ENCODE measurements at places on chromosomes 5 and 9.

DNA sequence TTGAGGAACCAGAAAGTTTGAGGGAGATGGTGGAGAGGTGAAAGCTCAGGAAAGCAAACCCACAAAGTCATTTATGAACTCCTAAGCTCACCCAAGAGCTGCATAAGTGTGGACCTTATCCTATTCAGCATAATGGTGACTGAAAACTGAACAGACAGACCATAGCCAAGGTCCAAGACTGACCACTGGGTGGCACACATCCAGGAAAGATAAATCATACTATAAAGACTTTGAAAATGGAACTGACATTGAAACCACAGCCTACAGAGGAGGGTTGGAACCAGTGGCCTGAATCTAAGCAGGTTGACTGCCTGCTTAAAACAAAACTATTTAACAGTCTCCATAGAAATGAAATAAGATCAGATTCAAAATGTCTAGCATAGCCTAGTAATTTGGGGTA, 121.0 kb upstream of the RGS7BP start:
- no peak for DNase-seq

DNA sequence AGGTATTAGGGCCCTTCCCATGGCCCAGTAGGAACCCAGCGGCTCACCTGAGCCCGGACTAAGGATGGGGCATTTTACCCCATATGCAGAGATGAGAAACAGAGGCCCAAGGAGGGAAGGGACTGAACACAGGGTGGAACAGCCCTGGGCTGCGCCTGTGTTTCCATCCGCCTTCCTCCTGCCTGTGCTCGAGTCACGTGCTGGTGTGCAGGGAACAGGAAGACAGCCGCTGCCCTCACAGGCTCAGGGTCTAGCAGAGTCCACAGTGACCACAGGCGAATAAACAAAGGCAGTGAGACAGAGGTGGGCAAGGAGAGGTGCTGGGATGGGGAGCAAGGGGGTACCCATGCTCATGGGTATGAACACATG, 129.4 kb downstream of the C9orf50 start:
- no peak for DNase-seq

DNA sequence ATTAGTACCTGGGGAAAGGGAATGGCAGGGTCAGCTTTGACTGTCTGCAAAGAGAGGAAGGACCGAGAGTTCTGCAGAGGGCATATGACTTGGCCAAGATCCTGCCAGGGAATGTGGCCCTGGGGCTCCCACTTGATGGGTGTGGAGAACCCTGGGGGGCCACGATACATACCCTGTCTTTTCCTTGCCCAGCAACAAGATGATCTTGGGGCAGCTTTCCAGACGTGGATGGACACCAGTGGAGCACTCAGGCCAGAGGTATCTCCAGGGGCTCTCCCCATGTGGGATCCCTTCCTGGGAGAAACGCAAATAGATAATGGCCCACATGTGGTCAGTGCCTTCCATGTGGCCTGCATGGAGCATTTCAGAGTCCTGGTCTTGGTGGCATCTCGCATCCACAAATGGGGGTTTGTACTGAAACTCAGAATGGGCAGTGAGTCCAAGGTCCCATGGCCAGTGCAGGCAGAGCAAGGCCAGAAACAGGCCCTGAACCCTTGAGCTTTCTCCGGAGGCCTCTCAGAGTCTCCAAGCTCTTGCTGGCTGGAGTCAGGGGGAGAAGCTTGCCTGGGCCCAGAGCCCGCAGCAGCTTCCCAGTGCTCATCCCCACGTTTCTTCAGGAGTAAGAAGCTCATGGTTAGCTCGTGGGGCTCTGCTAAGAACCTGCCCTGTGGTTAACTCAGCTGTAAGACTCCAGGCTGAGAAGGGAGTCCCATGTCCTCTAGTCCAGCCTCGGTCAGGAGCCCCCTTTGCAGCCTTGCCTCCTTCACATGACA, 18.3 kb upstream of the ORM1 start:
- no peak for DNase-seq

GRCh38 chr5:109281136-109281690, 128.6 kb downstream of the PJA2 start:
- DNase-seq, result no peak

DNA sequence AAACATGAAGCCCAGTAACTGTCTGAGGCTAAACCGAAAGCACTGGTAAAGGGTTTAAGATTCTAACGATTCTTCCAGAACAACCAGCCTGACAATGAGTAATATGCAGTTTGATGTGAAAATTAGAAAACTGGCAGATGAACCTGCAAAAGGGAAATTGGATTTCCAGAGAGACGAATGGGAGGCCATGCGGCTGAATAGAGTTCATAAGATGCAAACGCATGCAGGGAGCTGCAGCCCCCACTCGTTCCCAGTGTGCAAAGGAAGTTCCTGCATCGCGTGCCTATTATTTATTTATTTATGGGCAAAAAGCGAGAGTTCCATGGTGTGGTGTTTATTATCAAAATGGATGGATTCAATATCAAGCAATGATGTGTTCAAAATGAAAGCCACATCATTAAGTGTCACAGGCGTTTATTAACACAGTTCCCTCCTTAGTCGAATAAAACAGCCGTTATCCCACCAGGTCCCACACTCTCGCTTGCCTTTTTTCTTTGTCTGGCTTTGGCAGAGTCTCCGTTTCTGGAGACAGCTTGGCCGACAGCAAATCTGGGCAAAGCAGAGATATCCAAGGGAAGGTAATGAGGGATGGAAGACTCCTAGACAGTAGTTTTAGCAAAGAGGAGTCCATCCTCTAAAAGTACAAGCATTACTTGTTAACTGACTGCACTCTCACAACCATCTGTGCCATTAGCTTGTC, 451.4 kb downstream of the KDM4C start:
- peak; percentile 18 for DNase-seq

DNA sequence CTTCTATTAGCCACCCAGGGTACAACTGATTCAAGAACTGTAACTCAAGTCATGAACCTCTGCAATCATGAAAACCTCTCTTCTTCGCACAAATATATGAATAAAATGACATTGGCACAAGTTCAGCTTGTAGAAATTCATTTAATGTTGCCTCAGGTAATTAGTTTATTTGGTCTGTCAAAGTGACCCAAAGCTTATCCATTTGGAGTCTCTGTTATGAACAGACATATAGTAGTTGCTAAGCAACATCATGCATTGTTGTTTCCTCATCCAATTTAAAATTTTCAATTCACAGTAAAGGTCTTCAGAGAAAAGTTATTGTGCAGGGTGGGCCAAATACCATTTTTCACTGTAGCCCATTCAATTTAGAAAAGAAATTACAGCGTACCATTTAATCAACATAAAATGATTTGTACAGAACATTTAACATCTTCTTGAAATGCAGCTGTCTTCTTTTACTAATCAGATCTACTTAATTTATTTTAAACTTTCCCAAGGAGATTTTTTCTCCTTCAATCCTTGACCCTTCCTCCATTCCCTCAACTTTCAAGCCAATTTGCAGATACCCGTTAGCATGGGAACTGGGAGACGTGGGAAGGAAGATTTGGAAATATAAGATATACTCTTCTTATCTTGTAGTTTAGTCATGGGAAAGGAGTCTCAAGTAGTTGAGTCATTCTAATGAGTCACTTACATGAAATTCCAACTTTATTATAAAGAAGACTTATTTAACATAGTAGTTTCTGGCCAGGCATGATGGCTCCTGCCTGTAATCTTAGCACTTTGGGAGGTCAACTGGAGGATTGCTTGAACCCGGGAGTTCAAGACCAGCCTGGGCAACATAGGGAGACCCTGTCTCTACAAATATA, 231.3 kb downstream of the ATPSCKMT start:
- DNase-seq, result no peak

- no peak for DNase-seq
These were observed 217.5 kb upstream of the S1PR3 start for GRCh38 chr9:88773627-88774244.

GRCh38 chr9:113516840-113517577, 53.5 kb downstream of the RGS3 start:
- no peak for DNase-seq

DNA sequence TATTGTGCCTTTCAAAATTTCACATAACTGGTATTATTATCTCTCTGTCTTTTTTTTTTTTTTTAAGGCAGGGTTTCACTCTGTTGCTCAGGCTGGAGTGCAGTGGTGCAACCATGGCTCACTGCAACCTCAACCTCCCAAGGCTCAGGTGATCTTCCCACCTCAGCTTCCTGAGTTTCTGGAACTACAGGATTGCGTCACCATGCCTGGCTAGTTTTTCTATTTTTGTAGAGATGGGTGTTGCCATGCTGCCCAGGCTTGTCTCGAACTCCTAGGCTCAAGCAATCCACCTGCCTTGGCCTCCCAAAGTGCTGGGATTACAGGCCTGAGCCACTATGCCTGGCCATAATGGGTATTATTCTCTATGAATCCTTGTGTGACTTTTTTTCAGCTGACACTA, 402.3 kb upstream of the SMARCA2 start:
- no peak for DNase-seq

GRCh38 chr9:37466037-37466709, 923 bp upstream of the ZBTB5 start:
- DNase-seq, result peak; percentile 42

DNA sequence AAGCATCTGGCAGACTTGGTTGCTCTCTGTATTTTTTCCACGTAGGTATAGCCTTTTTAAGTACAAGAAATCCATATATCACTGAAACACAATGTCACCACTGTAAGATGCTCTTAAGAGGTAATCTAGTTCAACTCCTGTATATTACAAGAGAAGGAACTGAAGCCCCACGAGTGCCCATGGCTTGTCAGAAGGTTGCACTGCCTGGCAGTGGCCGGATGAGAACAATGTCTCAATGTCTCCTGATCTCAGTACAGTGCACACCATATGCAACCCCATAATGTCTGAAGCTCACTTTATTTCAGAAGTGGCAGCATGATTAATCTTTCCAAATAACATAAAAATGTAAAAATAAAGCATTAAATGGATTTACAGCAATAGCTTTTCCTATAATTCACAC, 27.7 kb downstream of the TUT7 start:
- DNase-seq, result no peak

DNA sequence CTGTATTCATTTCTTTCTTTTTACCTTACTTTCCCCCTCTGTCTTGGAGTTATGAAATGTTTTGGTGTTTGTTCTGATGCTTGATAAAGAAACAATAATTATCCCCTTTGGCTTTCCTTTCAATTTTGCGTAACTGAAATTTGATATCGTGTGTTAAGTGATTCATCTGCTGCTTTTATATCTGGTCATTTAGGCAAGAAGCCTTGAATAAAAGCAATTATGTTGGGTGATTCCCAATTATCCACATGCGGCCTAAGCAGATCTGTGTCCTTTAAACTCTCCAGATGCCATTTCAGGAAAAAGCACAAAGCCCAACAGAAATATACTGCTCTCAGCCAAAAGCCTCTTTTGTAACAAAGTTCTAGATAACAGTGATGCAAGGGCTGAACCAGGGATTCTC, 92.8 kb downstream of the TAF11L14 start:
- DNase-seq, result no peak

DNA sequence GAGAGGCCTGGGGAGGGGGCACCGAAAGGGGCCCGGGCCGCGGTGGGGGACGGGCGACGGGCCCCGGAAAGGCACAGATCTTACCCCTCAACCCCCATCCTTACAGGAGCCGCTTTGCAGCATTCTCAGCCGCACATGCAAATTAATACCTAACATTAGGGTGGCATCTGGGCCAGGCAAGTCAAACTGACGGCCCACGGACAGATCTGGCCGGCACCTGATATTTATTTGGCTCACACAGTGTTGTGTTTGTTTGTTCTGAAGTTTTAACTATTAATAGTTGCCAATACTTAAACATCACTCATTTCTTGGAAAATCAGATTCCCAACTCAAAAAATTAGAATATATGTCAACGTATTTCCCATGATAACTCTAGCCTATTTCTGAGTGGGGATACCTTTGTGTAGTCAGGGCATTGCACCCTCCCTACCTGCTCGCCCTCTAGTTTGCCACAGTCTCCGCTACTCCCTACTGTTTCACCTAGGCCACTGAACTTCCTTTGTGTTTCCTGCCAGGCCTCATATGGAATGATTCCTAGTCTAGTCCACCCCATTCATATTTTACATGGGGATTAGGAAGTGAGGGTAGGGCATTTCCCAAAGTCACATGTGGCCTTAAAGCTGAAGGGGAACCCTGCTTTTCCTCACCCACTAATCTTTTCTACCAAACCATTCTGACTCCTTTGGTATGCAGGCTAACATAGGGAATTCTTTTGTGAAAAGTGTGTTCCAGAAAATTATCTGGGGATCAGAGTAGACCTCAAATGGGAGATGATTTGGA, 71.9 kb upstream of the LARP1 start:
- no peak for DNase-seq

DNA sequence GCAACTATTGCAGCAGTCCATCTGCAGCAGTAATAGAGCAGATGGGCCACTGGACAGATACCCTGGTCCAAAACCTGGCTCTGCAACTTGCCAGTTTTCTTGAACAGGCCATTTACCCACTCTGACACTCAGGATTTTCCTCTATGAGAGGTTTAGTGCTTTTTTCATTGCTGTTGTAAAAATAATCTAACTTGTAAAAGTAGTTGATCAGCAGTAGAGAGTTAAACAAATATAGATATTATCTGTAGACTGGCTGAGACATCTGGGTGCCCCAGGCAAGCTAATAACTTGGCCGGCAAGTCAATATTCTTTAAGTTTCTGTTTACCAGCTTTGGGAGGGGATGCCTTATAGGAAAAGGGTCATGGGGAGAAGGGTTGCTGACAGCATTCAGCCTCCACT, 4.1 kb downstream of the DAPK1 start:
- DNase-seq, result no peak

GRCh38 chr9:16180546-16180945, 627.7 kb downstream of the CCDC171 start:
- no peak for DNase-seq

DNA sequence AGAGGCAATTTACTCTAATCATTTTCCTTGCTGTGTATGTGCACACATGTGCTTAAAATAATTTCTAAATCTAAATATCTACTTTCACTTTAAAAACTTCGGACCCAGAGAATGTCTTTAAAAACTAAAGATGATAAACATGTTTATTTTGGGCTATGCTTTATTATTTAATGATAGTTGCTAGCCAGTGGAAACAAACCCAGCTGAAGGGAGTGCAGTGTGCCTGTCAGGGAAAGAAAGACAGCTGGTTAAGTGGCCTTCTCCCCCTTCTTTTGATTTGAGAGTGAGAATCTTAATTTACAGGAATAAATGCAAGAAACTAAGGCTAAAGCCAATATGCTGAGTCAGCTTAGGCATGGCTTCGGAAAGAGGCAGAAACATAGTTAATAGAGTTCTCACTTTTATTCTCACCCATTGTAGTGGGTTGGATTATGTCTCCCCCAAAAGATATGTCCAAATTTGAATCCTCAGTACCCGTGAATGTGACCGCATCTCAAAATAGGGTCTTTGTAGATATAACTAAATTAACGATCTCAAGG, 111.4 kb downstream of the DCP2 start:
- no peak for DNase-seq

- no peak for DNase-seq
These were observed 957 bp downstream of the PRELID1 start for GRCh38 chr5:177304392-177305119.

DNA sequence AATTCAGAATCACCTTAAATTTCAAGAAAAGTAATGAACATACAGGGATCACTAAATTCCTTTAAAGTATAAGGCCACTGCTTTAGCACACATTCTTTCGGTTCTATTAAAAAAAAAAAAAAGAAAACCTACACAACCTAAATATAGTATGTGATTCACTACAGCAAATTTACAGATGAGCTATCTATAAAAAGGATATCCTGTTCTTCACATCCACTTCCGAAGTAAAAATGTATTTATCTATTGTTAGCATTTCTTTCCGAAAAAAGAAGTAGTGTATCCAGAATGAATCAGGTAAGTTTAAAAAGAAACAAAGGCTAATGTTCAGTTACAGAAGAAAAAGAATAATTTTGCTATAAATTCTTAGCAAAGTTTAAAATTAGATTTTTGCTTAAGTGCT, 70.2 kb downstream of the ECPAS start:
- no peak for DNase-seq

- no peak for DNase-seq
These were observed 107.2 kb upstream of the RAD23B start for GRCh38 chr9:107175816-107176435.
